ENCODE measurements at places on chromosomes 7 and 10.

- peak; percentile 57 for DNase-seq
These were observed 108.4 kb upstream of the FAM3C start for GRCh38 chr7:121504482-121504881.

DNA sequence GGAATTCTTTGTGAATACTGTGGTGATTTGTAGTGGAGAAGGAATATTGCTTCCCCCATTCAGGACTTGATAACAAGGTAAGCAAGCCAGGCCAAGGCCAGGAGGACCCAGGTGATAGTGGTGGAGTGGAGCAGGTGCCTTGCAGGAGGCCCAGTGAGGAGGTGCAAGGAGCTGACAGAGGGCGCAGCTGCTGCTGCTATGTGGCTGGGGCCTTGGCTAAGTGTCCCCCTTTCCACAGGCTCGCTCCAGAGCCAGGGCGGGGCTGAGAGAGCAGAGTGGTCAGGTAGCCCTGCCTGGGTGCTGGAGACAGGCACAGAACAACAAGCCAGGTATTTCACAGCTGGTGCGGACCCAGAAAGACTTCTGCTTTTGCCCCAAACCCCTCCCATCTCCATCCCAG lies 162.9 kb downstream of the EGFR start:
- no peak for DNase-seq

- no peak for DNase-seq
These were observed 23.7 kb downstream of the SLC26A4 start for GRCh38 chr7:107684287-107684686.

DNA sequence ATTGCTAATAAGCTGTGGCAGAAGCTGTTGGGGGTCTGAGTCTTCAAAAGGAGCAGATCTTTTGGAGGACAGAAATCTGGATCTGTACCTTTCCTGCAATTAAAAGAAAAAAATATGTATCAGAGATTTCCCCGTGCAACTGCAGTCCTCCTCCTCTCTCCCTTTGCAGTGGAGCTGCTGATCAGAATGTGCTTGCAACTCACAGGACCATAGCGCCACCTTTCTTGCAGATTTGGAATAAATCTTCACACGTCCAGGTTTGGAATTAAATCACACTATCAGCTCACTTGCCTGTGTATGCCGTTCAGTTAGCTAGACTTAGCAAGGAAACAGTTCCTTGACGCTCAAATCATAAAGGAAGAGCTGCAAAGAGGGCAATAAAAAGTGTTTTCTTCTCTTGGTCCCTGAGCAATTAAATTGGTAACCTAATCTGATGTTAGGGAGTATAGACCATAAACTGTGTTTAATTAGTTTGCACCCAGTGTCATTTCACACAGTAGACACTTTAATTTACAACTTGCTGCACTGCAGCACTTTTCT lies 77.4 kb downstream of the PON1 start:
- DNase-seq = peak; percentile 73

- peak; percentile 36 for DNase-seq
These were observed 207.0 kb downstream of the DNAJB6 start for GRCh38 chr7:157543791-157544190.

GRCh38 chr10:69043931-69044531 lies 43.9 kb upstream of the SRGN start:
- DNase-seq = no peak

DNA sequence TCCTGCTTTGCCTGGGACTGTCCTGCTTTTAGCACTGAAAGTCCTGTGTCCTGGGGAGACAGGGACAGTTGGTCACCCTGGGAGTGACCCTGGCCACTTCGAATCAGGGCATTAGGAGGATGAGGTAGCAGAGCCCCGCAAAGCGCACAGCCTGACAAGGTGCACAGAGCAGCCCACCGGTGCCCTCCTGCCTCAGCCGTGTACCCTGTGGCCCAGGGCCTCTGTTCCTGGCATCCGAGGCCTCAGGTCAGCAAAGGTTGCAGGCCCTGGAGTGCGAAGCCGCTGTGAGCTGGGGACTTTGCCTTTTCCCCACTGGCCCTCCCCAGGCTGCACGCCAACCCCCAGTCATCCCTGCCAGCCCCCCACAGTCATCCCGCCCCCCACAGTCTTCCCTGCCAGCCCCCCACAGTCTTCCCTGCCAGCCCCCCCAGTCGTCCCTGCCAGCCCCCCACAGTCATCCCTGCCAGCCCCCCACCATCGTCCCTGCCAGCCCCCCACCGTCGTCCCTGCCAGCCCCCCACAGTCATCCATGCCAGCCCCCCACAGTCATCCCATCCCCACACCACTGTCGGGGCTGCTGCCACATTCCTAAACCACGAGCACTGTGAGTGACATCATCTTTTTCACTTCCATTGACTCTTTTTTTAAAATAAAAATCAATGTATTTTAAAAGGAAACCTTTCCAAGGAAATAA lies 91.8 kb downstream of the RGS10 start:
- no peak for DNase-seq

DNA sequence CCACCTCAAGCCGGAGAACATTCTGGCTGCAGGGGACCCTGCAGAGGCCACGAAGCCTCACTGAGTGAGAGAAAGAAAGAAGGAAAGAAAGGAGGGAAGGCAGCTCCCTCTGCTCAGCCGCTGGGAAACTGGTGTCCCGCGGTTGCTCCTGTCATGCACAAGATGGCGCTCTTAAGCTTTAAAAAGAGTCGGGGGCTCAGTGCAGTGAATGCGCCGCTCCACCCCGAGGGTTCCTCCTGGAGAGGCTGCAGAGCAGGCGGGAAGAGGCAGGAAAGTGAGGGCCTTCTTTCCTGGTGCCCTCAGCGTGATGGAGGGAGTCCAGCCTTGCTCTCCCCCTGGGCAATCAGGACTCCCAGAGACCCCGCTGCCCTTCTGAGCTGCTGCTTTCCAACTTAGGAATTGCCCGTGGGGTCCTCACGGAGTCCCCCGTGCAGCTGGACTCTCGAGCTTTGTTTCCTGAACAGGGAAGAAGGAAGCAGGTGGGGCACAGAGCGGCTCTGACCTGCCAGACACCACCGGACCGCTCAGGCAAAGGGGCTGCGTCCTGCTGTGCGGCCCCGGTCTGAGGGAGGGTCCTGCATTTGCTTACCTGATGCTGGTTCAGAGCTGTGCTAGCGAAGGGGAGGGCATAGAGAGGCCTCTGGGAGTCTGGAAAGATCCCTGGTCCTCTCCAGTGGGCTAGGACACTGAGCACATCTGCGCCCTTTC lies 141.9 kb upstream of the MKI67 start:
- peak; percentile 86 for DNase-seq

DNA sequence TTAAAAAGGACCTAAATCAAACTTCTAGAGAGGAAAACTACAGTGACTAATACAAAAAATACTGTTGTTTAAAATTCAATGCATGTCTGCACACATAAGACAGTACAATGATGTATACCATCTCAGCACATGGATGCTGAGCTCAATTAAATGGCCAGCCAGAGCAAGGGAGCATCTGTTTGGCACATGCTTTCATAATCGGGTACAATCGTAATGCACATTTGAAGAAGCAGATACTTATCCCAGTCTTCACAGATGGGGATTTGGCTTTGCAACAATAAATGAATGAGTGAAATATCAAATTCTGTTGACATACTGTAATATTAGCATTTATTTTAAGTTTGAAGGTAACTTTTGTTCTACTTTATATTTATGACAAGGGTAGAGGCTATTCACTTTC lies 187.8 kb downstream of the CRPPA start:
- no peak for DNase-seq

- DNase-seq = no peak
These were observed 145.1 kb downstream of the CTNNA3 start for GRCh38 chr10:67550838-67551402.

GRCh38 chr10:73480158-73480557 lies 15.7 kb downstream of the PPP3CB start:
- DNase-seq = no peak

DNA sequence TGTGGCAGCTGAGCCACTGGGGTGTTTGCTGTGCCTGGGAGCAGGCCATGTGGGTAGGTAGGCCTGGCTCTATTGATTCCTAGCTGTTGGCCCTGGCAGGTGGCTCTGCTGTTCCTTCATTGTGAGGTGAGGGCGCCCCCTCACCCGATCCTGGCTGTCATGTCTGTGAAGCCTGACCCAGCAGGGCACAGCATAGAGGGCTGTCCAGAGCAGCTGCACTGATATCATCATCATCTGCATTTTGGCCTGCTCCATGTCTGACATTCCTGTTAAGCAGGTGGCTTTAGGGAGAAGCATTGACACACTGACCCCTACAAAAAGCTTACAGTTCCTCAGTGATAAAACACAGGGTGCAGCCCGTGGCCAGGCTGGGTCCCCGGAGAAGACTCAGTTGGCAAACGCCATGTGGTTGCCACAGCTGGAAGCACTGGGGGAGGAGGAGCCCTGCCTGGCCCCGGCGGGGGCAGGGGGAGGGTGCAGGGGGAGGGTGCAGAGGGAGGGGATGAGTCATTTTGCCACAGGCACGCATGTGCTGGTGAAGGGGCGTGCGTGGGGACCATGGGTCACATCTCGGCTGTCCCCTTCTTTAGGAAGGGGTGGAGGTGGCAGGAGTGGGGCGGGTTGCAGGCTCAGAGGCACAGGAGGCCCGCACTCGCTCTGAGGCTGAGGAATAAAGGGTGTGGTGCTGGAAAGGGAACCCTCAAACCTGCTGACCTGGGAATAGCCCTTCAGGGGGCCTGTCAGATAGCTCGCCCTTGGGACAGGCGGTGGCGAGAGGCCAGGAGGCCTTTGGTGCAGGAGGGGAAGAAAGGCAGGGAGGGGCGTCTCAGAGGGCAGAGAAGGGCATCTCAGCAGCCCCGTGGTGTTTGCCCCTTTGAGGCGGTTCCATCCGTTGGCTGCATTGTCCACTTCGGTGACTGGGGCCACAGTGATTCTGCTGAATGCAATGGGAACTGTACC lies 31.6 kb downstream of the IKZF1 start:
- no peak for DNase-seq

DNA sequence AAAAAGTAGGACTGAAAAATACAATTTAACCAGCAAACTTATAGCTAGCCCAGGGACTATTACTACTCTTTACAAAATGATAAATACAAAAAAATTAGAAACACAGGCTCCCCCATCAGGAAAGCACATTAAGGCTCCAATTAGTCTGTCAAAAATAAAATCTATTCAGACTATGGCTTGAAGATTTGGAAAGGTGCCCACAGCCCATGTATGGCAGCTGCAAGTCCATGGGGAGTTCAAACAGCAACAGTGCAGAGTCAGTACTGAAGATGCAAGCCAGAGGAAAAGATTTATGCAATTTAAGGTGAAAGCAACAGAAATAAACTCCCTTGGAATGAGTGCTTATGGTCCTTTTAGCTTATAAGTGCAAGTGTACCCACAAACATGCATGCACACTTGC lies 29.7 kb downstream of the IMMP2L start:
- DNase-seq = peak; percentile 30

DNA sequence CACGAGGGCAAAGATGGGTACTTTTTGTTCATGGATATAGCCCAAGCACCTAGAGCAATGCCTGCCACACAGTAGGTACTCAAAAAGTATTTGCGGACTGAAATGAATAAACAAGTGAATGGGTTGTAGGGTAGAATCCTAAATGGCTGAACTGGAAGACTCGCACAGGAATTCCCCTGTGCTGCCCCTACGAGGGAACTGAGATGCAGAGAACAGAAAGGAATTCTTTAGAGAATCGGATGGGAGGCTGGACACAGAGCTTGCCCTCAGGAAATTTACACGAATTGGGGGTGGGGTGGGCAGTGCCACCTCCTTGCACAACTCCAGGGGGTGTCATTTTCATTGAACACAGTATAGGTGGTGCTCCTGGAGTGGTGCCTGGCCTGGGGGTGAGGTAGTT lies 35.2 kb upstream of the SRGN start:
- DNase-seq = no peak

- DNase-seq = no peak
These were observed 27.1 kb downstream of the DUSP5 start for GRCh38 chr10:110524859-110525232.

DNA sequence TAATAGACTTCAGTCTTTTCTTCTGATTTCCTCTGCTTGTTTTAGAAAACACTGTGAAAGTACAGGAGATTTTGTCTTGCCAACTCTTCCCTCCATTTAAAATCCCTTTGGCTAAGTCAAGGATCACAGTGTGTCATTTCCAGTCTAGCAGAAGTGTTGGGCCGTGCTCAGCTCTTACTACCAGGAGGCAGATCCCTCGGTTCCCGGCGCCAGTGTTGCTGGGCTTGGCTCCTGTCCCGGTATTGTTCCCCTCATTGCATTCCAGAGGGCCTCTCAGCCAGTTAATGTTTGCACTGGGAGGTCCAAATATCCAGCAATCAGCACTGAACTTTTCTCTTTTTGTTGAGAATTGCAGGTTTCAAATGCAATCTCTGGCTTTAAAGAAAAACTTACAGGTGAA lies 612.1 kb upstream of the MGMT start:
- DNase-seq = no peak

DNA sequence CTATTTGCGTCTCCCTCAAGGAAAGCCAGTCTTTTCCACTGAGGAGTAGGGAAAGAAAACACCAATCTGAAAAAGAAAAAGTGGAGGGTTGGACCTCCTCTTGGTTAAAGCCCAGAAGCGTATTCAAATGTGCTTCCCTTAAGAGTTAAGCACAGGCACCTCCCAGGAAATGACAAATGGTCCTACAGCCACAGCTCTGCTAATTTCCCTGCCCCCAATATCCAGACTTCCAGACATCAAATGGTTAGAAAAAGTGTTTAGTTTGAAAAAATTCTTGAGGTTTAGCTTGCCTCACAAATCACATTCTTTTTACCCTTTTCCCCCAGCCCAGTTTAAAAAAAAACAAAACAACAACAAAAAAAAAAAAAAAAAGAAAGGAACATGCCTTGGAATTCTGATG lies 19.0 kb upstream of the COL1A2 start:
- DNase-seq = no peak

- no peak for DNase-seq
These were observed 22.3 kb upstream of the GDI2 start for GRCh38 chr10:5835446-5836095.

- peak; percentile 23 for DNase-seq
These were observed 316.5 kb downstream of the ADARB2 start for GRCh38 chr10:1420661-1421362.

DNA sequence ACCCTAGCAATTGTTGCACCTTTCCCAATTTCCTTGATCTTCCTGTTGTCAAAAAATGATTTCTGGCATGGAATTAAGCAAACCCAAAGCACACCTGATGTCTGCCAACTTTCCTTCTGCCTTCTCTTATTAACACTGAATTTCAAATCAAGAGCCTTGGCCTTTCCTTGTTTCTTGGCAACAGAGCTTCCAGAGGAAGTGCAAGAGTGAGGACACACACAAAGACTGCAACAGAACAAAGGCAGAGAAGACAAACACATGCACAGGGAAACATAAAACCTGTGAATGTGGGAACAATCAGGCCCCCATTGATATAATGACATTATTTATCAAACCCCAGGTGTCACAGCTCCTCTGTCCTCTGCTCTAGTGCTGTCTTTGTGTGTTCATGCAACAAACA lies 73.0 kb upstream of the IL6 start:
- no peak for DNase-seq

DNA sequence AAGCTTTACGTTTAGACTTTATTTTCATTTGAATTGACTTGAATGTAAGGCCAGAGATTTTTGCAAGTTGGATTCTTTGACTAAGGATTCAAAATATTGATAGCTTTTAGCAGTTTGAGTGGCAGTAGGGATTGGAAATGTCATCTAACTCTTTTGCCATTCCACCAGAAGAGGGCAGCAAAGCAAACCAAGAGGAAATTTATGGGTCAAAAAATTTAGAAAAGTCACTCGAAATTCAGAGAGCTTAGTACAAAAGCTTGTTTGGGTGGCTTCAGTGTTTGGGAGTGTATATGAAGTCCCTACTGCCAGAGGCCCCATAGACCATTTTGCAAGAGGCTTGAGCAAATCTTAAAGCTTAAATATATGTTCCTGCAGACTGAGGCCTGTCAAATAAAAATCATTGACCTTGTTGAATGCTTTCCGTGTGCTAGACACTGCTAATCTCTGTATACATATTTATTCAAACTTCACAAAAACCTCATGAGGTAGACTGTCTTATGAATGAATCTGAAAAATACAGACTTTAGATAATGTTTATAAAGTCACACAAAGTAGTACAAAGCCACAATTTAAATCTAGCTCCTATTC lies 44.6 kb upstream of the RSBN1L start:
- DNase-seq = no peak

All from osteoblast (primary cell).